ENCODE measurements at places on chromosomes 2 and 18. TPM values are rescaled to one million over a fixed set of nuclear protein-coding genes. Genes with fewer than 3 reads are reported as not detected.

Gene SERPINB13
- total RNA-seq, result not detected

- no peak for DNase-seq
These were observed 16.3 kb downstream of the ANKRD44 start for GRCh38 chr2:197294260-197294659.

DNA sequence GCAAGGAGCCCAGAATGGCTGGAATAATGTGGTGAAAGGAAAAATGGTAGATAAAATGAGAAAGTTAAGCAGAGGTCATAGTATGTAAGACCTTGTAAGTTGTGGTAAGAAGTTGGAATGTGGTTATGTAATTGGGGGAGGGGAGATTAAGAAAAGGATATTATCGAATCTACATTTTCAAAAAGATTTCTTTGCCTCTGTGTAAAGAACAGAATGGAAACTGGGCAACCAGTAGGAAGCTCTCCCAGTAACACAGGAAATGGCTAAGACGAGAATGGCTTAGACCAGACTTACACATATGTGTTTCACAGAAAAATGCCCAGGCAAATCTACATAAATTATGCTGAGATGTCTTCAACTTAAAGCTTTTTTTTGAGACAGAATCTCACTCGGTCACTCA is 13.2 kb downstream of the MEMO1 start:
- no peak for DNase-seq

DNA sequence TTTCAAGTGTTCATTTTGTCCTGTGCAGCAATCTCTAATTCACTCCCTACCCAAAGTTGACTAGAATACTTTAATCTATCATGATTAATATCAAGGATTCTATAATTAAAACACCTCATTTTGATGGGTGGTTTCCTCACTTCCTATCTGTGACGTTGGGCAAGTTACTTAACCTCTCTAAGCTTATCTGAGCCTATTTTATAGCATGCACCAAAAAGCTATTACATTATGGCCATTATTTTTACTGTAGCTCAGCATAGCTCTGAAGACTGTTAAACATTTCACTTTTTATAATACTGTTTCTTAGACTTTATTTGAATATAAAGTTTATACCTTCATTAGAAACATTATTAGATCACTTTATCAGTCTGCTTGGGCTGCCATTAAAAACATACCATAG is 579.6 kb upstream of the NXPH2 start:
- DNase-seq, result no peak

- DNase-seq, result no peak
These were observed 51.6 kb downstream of the LDAH start for GRCh38 chr2:20771299-20771698.

- no peak for DNase-seq
These were observed 69.4 kb downstream of the TXNL1 start for GRCh38 chr18:56568986-56569385.

Measured in dorsolateral prefrontal cortex (tissue), 122 donors.